ENCODE measurements at places on chromosomes 3 and 15.
A peak's percentile ranks its signal among the peaks of the same experiment; 100 is the strongest.

GRCh38 chr15:48637639-48638038 is 7.9 kb downstream of the FBN1 start:
- no peak for DNase-seq

DNA sequence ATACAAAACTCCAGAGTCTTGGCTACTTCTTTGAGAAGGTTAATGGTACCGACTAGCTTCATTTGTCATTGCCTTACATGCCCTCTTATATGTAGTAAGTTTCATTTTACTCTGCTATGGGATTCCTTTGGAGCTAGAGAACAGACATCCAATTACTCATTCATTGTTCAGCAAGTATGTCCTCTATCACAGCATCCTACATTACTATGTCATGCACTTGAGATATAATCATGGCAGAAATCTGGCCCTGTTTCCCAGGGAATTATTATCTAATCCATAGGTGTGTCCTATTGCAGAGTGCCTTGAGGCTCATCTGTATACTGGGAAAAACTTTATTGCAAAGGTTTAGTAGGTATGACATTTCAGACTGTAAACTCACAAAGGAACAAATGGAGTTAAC is 333.1 kb upstream of the NECTIN3 start:
- no peak for DNase-seq

DNA sequence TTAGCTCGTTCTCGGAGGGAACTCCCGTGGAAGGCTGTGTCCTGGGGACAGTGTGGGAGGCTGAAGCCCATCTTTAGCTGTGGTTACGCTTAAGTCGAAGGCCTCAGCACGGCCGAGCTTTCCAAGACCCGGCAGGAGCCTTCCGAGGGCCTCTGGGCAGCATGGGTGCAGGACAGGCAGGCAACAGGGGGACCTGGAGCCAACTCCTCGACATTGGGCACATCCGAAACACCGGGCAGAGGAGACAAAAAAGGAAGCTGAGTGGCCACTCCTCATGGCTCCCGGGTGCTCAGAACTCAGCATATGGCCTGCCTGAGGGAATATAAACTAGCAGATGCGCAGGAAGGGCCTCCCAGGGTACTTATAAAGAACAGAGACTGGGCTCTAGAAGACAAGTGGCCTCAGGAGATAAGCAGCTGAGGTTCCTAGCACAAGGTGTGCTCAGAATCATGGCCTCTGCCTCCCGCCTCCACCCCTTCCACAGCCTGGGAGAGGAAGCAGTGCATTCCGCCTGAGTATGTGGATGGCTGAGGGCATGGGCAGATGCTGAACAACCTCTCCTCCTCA is 34.1 kb downstream of the ABTB1 start:
- DNase-seq: no peak

DNA sequence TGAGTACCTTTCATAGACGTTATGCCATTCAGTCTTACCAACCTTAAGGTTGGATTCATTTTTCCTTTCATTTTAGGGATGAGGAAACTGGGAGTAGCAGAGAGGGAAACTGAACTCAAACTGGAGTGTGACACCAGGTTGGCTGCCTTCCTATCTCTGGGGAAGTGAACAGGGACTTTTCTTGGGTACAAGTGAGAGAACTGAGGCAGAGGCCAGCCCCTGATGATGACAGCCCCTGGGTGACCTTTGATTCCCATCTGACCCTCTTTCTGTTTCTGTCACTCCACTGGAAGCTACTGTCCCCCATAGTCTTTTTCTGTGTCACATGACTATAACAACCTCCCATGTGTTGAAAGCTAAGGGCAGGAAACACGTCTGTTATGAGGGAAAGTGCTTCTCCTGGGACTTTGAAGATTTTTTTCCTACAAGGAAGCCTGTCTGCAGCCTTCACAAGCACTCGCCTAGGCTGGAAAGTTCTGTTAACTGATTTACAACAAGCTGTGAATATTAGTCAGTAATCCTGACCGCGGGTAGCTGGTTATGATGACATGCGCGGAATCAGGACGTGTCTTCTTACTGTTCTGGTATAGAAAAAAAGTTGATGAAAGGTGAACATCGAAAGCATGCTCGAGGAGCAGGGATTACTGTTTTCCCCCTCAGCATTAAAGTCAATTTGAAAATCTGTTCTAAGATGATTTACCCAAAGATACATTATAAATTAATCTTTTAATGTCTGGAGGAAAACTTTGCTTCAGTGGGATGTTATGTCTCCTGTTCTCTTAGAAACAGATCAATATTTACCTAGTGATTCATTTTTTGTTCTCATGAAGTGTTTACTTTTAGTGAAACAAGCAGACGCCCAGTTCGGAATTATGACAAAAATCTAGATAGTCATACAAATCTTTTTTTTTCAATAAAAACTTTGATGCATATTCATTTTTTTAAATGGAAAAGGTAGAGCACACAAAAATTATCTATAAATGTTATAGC is 31.5 kb downstream of the ABHD2 start:
- peak; percentile 17 for DNase-seq

- DNase-seq: peak; percentile 42
Observed at GRCh38 chr15:45618813-45619212, 16.0 kb upstream of the SQOR start.

- no peak for DNase-seq
Observed at GRCh38 chr15:69979262-69979661, 118.5 kb downstream of the TLE3 start.

- DNase-seq: peak; percentile 38
Observed at GRCh38 chr15:71752604-71753289, 57.6 kb upstream of the NR2E3 start.

DNA sequence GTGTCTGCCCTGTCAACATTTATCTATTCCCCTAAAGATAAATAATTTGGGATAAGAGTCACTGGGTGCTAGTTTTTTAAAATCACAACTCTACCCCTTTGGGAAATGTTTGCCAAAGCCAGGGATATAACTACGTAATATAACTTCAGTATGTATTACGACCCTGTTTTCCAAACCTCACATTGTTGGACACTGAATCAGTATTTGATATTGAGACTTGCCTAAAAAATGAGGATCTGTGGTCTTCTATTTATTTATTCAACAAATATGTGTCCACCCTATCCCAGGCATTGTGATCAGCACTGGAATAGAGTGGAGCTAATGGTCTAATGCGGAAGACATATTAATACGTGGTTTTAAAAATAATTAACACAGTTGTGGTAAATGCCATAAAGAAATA is 4.5 kb upstream of the MGA start:
- no peak for DNase-seq
